ENCODE measurements at places on chromosomes 2 and 18. TPM values are rescaled to one million over a fixed set of nuclear protein-coding genes. Genes with fewer than 3 reads are reported as not detected.

MC2R gene
- total RNA-seq, result not detected

TBR1 gene
- total RNA-seq, result 0.97 TPM

PJVK gene
- total RNA-seq, result 0.97 TPM

DNA sequence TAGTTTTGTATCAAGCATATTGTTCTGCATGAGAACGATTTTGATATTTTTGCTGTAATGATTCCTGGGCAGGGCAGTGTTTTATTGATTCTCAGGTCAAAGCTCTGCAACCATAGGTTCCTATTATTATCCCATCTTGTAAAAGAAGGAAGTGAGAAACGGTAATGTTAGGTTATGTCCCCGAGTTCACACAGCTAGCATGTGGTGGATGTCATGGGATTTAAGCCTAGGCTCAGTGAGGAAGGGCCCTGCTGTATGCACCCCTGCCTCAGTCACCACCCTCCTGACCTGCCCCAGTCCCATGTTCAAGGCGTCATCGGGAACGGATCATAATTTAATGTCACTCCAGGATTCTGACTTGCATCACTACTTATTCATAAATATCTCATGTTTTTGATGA, 10.7 kb downstream of the ACP1 start:
- H3K36me3 ChIP-seq, result peaks cover 39% of the 10 kb centered on the region
- no peaks in the 10 kb centered on the region for H3K4me1 ChIP-seq
- no peak overlapping the region for H3K4me3 ChIP-seq

DNA sequence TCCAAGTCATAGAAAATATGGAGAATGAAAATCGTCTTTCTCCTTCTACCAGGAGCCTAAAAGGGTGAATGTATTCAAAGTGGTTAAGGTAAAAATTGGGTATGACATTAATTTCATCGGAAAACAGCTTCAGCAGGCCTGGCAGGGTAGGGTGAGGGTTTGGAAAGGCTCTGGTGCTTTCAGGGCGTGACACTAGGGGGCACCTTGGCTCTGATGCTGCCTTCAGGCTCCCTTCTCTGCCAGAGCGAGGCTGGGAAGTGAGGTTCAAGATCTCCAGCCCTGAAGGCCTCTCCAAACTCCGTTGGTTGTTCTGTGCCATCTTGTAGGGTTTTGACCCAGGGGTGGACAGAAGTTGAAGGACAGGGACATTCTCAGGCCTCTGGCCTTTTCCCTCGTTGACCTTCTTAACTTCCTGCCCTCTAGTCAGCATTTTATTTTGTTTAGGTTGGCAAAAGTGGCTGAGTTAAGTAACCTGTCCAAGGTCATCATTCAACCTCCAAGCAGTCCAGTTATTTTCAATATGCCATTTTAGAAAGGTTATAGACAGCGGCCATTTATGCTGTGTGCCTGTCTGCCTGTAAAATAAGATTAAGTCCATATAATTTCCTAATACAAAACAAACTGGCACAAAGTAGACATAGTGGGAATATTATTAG, 40.3 kb downstream of the EML6 start:
- no peak overlapping the region for H3K27ac ChIP-seq
- H3K36me3 ChIP-seq, result no peaks in the 10 kb centered on the region
- no peaks in the 10 kb centered on the region for H3K27me3 ChIP-seq
- H3K4me1 ChIP-seq, result peaks cover 13% of the 10 kb centered on the region
- H3K4me3 ChIP-seq, result no peak overlapping the region

DNA sequence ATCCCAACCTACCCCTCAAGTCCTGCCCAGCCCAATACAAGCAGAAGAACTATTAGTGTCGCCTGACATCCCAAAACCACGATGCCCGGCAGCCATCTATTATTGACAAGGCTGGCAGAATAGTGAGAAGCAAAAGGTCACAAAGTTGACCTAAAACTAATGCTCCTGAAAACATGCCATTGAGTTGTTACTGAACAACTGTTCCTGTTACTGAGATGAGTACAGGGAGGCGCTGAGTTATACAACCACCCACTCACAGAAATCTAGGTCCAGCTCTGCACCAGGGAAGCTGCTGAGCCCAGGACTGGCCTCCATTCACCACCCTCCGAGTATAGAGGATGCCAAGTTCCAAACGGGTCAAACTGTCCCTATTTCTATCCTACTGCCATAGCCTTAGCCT, 180.0 kb upstream of the ACAA2 start:
- H3K4me1 ChIP-seq, result no peaks in the 10 kb centered on the region
- H3K4me3 ChIP-seq, result no peak overlapping the region
- no peaks in the 10 kb centered on the region for H3K36me3 ChIP-seq
- no peaks in the 10 kb centered on the region for H3K27me3 ChIP-seq
- H3K27ac ChIP-seq, result no peak overlapping the region
